ENCODE measurements at places on chromosomes 4 and X. TPM values are rescaled to one million over a fixed set of nuclear protein-coding genes. Genes with fewer than 3 reads are reported as not detected.

DNA sequence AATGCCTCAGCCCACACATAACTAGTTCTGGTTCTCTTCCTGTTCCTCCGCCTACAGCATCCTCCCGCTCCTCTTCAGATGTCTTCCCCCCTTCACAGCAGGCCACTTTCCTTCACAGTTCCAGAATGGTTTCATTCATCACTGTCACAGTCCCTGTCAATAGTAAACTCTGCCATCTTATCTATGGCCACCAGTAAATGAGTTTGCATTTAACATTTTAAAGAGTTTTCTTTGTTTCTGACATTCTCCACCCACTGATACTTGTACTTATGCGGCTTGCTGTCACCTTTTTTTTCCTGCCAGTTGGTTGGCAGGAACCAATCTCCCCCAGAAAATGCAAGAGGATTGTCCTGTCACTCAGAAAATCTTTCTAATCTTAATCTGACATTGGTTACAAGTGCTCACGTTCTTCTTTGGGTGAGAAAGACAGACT, 114.1 kb downstream of the GLUD2 start:
- DNase-seq: no peak

Gene TNIP2
- total RNA-seq: 65.6 TPM

Gene ADH1A
- not detected for total RNA-seq

Gene FHL1
- total RNA-seq: 850 TPM

DNA sequence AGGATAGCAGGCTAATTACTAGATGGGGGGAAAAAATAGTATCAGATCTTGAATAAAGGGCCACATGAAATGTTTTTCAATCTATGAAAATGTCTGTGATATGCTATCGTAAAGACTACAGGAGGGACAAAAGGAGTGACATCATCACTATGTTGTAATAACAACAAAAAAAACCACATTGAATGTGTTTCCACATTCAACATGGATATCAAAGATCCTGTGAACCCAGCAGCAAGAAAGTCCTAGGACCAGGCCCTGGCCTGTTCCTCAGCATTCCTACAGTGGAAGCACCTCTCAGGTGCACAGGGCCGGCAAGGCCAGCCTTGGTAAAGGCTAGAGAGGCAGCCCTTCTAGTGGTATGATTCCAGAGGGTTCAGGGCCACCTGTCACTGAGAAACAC, 118.3 kb downstream of the RELL1 start:
- DNase-seq: no peak

- no peak for DNase-seq
Measured at GRCh38 chr4:5041699-5042098, 9.6 kb upstream of the STK32B start.

DNA sequence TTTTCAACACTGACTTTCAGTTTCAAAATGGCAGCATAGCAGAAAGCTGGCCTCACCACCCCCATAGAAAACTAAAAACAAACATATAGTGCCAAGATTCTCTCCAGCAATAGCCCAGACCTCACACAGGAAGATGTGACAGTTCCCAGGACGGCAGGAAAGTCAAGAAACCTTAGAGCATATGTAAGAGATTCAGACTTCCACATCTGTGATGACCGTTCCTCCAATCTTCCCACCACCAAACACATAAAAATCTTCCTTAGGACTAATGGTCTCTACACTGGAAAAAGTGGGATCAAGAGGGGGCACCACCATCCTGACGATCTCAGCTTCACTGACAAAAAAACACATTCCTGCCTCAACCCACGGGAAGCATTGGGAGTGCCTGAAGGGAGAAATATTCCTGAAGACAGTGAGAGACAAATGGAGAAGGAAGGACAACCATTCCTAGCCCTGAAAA, 134.1 kb upstream of the CPXCR1 start:
- no peak for DNase-seq

DNA sequence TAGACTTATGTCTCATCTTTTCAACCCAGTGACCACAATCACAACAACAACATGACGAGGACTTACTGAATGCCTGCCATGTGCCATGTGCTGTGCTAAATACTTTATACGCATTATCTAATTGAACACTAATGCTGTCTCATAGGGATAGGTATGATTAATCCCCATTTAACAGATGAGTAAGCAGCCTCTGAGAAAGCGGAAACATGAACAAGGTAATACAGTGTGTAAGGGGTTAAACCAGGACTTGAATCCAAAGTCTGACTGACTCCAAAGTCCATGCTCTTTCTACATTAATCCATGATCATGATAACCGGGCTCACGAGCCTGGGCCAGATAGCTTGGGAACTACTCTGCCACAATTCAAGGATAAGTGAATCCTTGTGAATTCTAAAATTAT, 105.3 kb upstream of the MBNL3 start:
- DNase-seq: no peak

Gene DKK2
- total RNA-seq: 10.3 TPM

GRCh38 chr4:105714071-105714521, 5.5 kb downstream of the GSTCD start:
- no peak for DNase-seq

Gene TLL1
- 7.8 TPM for total RNA-seq

GRCh38 chrX:153900831-153901752, 3.4 kb upstream of the AVPR2 start:
- no peak for DNase-seq

GRCh38 chr4:169253904-169254303, 16.9 kb downstream of the SH3RF1 start:
- DNase-seq: no peak

Gene MTTP
- total RNA-seq: 1.9 TPM

Gene SNCA
- not detected for total RNA-seq

GRCh38 chr4:67048530-67048929, 496.8 kb downstream of the CENPC start:
- no peak for DNase-seq

- no peak for DNase-seq
Measured at GRCh38 chr4:108361886-108362285, 193.2 kb upstream of the LEF1 start.

Gene GAB3
- 2.9 TPM for total RNA-seq

DNA sequence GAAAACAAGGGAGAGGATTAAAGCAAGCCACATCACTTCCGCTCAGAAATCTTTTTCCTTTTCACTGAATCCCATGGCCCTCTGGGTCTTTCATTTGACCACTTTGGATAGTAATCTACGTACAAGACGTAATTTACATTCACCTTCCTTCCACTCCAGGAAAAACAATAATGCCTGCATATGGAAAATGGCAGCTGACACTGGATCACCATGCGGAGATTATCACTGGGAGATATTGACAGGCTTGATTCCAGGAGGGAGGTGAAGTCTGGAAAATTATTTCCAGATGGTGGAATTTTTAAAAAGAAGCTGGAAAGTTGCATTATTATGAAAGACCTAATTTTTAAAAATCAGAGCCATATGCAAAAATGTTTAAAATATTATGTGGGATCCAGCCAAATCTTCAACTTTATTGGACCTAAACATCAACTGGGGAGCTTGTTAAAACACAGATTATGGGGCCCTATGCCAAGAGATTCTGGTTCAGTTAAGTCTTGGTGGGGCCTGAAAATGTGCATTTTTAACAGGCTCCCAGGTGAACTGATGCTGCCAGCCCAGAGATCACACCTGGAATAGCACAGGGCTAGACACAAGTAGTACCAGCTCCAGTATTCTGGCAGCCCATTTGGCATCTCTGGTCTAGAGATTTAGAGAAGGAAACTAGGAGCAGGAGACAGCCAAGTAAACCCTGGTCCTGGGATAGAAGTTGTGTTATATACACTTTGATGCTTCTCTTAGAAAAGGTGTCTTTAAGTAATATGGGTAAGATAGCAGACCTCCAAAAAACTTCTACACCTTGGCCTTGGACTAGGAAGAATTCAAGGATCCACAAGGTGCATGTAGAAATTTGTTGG, 290.3 kb upstream of the LDB2 start:
- no peak for DNase-seq

Gene TBC1D8B
- total RNA-seq: 7.1 TPM

Gene RHOH
- not detected for total RNA-seq

DNA sequence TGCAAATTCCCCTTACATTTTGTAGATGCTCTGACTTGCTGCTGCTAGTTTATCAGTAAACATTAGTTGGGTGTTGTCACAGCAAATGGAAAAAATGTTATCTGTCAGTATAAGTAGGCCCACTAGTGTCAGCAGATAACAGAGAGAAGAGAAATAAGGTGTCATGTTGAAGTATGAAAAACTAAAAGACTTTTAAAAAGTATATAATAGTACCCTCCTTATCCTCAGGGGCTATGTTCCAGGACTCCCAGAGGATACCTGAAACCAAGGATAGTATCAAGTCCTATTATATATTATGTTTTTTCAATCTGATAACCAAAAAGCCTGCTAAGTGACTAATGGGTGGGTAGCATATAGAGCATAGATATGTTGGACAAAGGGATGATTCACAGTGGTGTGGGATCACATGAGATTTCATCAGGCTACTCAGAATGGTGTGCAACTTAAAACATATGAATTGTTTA, 11.6 kb upstream of the BMP2K start:
- no peak for DNase-seq

- DNase-seq: no peak
Measured at GRCh38 chr4:161791796-161792556, 371.8 kb downstream of the FSTL5 start.

DNA sequence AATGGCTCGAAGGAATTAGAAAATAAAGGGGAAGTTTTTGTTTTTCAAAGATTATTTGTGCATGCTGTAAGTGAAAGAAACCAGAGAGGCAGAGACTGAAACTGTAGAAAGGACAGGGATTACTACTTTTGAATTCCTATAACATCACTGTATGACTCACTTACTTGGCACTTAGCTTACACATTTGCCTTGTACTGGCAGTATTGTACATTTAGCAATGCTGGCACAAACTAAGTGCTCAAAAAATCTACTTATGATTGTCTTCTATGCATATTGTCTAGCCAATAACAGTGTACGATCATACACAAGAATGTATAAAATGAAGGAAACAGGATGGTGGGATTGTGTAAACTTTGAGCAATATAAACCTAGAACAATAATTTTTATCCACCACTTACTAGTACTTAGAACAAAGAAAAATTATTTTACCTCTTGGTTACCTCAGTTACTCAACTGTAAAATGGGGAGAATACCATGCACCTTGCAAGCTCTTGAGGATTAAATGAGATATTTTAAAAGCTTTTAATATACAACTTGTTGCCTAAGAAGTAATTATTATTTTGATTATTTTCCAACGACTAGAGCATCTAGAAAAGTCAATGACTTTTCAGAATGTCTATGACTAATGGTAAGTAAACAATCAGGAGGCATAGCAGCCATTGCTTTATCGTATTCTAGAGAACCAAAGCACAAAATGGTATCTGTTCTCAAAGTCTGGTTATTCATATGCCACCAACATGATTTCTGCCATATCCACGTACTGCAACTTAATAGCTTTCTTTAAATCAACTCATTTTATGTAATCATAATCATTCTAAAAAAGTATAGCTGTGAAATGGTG, 4.7 kb downstream of the FAM120C start:
- no peak for DNase-seq

DNA sequence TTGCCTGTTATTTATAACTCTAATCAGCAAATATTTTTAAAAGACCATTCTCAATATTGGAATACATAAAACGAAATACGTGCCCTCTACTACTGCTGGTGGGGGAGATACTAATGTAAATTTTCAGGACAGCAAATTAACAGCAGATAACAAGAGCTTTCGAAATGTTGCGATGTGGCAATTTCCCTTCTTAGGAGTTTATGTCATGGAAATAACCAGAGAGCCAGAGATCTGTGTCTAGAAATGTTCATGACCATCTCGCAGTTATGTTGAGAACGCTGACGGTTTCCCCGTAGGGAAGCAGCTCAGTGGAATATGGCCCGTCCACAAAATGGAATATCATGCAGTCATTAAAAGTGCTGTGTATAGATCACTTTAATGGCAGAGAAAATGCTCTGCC, 238.4 kb upstream of the PSAPL1 start:
- no peak for DNase-seq

- DNase-seq: no peak
Measured at GRCh38 chrX:112012360-112012759, 70.2 kb downstream of the TRPC5 start.

Gene FAM120C
- 1.6 TPM for total RNA-seq

DNA sequence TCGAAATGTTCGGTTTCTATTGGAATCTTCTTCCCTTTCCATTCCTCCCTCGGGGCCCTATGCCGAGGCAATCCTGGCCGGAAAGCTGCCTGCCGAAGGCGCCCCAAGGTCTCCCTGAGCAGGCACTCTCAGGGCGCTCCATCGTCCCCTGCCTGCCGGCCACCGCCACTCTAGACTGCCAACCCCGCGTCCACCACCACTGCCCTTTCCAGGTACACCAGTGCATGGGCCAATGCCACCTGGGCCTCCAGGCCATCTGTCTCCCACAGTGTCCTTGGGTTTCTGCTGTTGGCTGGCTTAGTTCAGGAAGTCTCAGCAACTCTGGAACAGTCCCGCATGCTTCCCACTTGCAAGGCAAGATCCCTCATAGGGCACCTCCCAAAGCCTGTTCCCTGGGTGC, 14.6 kb downstream of the CTAG1A start:
- DNase-seq: no peak

Gene OTC
- 0.32 TPM for total RNA-seq

Gene PI4K2B
- total RNA-seq: 9.8 TPM

DNA sequence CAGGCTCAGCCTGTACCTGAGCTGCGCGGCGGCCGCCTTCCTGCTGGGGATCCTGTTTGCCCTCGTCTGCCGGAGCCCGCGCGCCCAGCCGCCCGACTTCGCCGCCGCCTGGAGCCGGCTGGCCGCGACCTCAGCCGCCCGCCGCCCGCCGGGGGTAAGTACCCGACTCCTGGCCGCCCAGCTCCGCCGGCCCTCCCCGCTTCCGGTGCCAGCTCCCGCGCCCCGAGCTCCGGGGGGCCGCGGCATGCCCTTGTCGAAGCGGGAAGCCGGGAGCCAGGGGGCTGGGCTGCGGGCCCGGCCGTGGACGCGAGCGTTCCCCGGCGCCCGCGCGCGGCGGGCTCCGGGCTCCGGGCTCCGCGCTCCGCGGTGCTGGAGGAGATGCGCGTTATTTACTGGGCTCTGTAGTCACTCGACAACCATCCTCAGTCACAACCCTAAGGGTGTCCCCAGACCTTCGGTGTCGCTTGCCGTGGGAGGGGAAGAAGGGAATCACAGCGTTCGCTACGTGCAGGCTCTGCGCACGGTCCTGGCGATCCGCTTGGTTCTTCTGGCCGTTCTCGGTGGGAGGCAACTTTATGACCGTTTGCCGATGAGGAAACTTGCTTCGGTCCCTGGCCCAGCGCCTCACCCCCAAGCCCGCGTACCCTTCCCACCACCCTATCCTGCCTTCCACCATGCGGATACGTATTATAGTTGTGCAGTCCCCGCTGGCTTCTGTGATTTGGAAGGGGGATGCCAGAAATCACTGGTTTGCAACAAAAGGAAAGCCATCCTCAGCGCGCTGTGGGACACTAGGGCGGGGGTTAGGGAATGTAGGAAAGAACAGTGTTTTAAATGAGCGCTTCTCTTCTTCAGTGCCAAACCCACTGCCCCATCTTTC, 944 bp downstream of the SNX25 start:
- DNase-seq: no peak

DNA sequence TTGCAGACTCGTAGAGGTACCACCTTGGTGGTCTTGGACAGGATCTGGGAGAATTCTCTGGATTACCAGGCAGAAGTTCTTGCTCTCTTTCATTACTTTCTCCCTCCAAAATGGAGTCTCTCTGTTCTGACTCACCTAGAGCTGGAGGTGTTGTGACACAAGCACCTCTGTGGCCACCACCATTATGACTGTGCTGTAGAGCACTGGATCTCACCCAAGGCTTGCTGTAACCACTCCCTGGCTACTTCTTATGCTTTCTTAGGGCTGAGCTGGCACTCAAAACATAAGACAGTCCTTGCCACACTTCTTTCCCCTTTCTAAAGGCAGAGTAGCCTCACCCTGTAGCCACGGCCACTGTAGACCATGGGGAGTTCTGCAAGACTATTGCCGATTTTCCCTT, 296.6 kb upstream of the DIPK2B start:
- no peak for DNase-seq

- DNase-seq: no peak
Measured at GRCh38 chr4:94208266-94208665, 601 bp downstream of the SMARCAD1 start.

Measured in ascending aorta (tissue), 2 donors.